ENCODE measurements at places on chromosomes 5 and 9.
A peak's percentile ranks its signal among the peaks of the same experiment; 100 is the strongest.

DNA sequence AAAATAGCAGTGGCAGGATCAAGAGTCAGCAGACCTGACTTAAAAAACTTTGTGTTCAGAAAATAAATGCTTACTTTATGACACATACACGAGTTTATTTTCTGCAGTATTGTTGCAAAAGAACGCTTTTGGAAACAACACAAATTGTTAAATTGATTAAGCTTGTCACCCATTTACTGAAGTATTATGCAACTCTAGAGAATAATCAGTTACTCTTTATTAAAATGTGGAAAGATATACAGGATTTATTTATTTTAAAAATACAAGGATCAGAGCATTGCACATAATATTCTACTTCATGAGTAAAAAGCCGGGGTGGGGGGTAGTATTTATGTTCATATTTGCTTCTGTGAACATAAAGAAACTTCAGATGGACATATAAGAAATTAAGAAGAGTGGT lies 20.0 kb downstream of the FYB1 start:
- no peak for DNase-seq

GRCh38 chr5:17999858-18000257 lies 365.6 kb downstream of the TAF11L14 start:
- DNase-seq: no peak

DNA sequence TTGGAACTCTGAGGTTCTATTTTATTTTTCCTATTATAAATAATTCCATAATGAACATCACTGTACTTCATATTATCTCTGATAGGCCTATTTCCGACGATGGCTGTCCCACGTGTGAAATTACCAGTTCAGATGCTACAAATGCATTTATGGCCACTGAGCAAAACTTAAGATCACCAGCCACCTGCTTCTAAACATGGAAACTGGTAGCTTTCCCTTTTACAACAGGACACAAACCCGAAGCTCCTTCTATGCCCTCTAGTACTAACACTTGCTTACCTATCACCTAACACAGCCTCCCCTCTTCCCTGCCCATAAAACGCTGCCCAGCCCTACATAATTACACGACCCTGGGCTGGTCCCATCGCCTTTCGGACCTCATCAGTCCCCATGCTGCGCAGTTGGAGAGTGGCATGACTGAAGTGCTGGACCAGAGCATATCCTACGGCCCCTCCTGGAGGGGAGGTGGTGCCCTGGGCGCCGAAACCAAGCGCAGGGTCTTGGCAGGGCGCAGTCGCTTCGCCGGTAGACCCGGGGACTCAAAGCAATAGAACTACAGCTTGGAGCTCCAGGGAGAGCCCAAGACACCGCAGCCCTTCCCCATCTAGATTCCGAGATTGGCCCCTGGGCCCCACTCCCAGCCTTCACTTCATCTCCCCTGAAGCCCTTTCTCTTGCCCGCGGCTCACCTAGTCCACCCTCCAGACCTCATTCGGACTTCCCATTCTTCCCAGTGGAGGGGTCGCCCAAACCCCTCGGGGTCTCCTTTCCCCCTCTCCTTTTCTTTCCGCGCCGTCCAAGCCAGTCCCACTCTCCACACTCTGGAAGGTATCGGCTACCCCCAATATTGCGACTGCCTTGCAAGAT lies 1.0 kb upstream of the SAP30L start:
- DNase-seq: peak; percentile 15

DNA sequence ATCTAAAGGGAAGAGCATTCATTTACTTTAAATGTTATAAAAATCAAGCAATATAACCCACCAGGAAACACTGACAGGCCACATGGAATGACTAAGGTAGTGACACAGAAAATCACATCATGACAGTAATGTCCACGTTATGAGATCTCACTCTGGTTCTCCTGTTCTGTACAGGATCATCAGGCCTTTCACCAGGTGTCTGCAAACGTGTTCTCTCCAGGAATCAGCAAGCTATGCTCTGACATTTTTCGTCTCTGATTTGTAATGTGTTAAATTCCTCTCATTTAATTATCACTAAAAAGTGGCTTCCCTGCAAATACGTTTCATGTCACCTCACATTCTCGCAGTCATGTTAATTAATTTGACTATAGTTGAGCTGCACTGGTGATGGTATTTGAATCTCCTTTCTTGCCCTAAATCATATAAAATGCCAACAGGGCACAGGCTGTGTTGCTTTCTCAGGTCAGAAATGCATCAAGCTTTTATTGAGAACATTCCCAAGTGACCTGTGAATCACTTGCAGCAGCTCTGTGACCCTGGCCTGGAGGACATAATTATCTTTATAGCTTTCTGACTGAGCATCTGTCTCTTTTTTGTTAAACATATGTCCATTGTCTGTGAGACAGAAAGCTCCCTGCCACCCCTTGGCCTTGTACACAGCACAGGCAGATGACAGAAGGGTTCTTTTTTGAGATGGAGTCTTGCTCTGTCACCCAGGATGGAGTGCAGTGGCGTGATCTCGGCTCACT lies 196.2 kb downstream of the DIRAS2 start:
- DNase-seq: no peak

DNA sequence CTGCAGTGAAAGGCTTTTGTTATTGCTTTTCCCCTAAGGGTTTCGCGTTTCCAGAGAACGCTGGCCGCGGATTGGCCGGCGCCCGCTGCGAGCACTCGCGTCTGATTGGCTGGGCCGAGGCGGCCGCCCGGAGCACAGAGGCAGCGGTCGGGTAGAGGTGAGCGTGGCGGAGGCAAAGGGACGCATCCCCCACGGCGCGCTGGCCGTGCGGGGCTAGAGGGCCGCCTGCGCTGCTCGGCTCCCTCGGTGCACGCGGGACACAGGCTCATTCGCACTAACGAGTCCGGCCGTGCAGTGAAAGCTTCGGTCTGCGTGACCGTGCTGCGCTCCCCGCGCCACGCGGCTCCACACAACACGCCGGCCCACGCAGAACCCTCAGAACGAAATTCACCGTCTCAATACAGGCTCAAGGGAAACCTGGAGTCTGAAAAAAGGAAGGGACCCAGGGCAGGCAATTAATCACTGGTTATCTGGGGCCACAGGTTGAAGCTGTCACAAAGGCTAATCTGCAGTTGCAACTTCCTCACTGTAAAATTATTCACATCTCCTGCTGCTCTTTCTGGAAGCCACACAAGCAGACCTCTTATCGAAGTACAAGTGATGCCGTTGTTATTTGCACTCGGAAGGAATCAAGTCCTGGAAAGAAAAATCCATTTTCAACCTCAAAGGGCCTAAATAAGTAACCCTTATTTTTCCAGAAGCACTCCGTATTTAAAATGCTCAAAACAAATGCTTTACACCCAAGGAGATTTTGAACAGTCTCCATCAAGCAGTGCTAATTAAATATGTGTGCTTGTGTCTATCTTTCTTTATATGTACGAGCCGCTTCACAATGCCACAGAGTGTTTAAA lies 94.6 kb downstream of the ZNF608 start:
- peak; percentile 37 for DNase-seq

DNA sequence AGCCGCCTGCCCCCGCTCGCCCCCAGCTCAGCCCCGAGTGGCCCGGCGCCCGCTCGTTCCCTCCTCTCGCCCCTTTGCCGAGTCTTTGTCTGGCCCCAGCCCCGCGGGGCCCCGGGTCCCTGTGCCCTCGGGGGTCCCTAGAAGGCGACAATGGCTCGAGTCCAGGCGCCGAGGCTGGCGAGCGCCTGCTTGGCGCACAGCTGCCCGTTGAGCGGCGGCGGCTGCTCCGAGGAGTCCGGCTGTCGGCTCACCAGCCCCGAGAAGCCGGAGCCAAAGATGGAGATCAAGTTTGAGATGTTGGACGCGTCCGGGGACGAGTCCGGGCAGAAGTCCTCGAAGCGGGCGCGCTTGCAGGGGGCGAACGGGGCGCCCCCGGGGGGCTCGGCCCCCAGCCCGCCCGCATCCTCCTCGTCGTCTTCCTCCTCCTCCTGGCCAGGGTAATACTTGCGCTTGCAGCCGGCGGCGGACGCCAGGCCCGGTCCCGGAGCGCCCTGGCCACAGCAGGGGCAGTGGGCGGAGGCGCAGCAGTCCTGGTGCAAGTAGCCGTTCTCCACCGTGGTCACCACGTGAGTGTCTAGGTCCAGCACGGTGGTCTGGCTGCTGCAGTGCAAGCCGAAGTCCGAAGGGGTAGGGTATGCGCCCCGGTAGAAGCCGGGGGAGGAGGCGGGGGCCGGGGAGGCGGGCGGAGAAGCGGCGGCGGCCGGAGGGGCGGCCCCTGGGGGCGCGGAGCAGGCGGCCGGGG lies 1.2 kb downstream of the IER5L start:
- DNase-seq: no peak

DNA sequence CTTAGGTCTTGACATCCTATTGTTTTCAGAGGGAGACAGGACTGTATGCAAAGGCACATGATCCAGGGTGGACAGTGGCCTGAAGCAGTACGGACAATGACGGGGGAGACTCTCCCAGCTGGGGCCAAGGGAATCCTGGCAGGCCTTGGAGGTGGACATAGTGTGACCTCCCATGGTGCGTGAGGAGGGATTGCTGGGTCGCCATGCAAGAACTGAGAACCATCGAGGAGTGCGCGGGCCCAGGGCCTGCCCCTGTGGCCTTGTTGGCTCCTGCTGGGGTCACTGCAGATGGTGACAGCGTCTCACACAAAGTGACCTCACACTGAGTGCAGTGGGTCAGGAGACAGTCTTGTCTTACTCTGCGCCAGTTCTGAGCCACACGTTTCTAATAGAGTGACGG lies 192.4 kb downstream of the GADD45G start:
- DNase-seq: no peak

DNA sequence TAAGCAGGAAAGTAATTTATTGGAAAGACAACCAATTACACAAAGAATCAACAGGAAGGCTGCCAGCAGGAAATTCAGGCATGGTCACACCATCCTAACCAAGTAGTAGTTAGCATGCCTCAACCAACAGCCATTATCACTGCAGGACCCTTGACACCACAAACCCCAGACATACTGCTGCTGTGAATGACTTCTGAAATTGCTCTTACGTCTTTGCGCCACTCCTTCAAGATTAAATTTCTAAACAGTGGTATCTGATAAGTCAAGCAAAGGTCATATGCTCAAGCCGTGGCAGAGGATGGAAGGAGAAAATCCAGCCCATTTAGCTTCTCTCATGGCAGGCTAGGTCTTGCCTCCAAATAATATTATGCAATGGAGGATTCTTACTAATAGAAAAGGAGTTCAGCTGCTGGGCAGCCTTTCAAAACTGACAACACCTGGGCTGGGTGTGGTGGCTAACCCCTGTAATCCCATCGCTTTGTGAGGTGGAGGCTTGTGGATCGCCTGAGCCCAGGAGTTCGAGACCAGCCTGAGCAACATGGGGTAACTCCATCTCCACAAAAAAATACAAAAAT lies 5.0 kb upstream of the PTGER4 start:
- DNase-seq: no peak

GRCh38 chr5:68215898-68216244 lies 315 bp downstream of the PIK3R1 start:
- peak; percentile 57 for DNase-seq

- no peak for DNase-seq
Measured at GRCh38 chr9:9299134-9299533, 1313.7 kb downstream of the PTPRD start.

- no peak for DNase-seq
Measured at GRCh38 chr5:145936401-145937131, at the start of gene SH3RF2. Gene SH3RF2, plus strand, starts transcription at chr5:145936578. Its CDS starts 1,351 bp downstream, at chr5:145937929.

- no peak for DNase-seq
Measured at GRCh38 chr5:92801911-92802310, 779.1 kb downstream of the NR2F1-AS1 start.

- DNase-seq: no peak
Measured at GRCh38 chr5:140986117-140986521, 19.8 kb downstream of the PCDHAC2 start.

GRCh38 chr5:169909945-169910344 lies 70.3 kb downstream of the INSYN2B start:
- DNase-seq: no peak

GRCh38 chr5:129977810-129978209 lies 73.5 kb downstream of the CHSY3 start:
- DNase-seq: no peak

DNA sequence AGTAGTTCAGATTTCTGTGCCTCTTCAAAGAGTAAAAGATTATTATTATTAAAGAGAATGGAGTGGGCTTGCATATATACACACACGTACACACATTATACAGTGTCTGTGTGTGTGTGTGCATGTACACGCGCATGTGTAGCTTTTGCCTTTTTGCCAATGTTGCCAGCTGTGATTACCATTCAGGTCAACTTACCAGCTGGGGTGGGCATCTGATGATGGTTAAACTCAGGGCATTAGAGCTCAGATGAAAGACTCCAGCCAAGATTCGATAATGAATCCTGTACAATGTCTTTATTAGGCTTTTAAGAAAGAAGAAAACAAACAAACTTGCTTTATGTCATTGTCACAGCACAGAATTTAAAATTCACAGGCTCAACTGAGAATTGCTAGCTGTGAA lies 296.5 kb upstream of the DMAC1 start:
- DNase-seq: no peak

DNA sequence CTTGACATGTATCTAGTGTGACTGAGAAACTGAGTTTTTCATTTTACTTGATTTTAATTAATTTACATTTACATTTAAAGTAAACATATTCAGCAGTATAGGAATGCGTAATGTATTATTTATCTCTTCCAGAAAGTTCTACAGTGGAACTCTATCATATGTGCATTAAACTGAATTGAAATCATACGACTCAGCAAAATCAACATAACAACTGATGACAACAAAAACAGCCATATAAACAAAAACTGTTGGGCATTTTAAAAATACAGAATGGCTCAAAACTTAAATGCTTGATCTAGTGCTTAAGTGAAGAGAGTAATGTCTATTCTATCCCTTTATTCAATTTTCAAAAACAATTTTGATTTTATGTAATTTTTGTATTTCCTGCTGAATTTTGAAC lies 134.4 kb downstream of the TRPM3 start:
- DNase-seq: no peak

- DNase-seq: no peak
Measured at GRCh38 chr5:141382469-141383294, at the start of gene PCDHGA7. Gene PCDHGA7, plus strand, starts transcription at chr5:141382742. Its CDS starts 158 bp downstream, at chr5:141382900.

- no peak for DNase-seq
Measured at GRCh38 chr5:81268521-81269196, 32.7 kb upstream of the ZCCHC9 start.

GRCh38 chr9:122193651-122194050 lies 33.9 kb downstream of the MORN5 start:
- DNase-seq: no peak

- no peak for DNase-seq
Measured at GRCh38 chr5:115875447-115875846, 33.7 kb downstream of the AP3S1 start.

GRCh38 chr5:174412374-174412773 lies 312.0 kb upstream of the MSX2 start:
- DNase-seq: no peak

GRCh38 chr9:35280399-35280798 lies 118.6 kb downstream of the UNC13B start:
- no peak for DNase-seq

GRCh38 chr5:60738461-60738860 lies 38.5 kb upstream of the DEPDC1B start:
- no peak for DNase-seq

Data from GM12891 (cell line).